ENCODE measurements at places on chromosomes 16 and 17. TPM values are rescaled to one million over a fixed set of nuclear protein-coding genes. Genes with fewer than 3 reads are reported as not detected.
A peak's percentile ranks its signal among the peaks of the same experiment; 100 is the strongest.

The TP53TG3C gene
- total RNA-seq = not detected

The ODAD4 gene
- 0.61 TPM for total RNA-seq

The MYH13 gene
- total RNA-seq = under 0.01 TPM

The ATF7IP2 gene
- 40.0 TPM for total RNA-seq

The DNAI2 gene
- total RNA-seq = 0.38 TPM

GRCh38 chr17:9023392-9024218 lies 2.3 kb downstream of the NTN1 start:
- no peak for DNase-seq

- peak; percentile 17 for DNase-seq
These were observed 32.1 kb upstream of the JPT2 start for GRCh38 chr16:1645914-1646525.

DNA sequence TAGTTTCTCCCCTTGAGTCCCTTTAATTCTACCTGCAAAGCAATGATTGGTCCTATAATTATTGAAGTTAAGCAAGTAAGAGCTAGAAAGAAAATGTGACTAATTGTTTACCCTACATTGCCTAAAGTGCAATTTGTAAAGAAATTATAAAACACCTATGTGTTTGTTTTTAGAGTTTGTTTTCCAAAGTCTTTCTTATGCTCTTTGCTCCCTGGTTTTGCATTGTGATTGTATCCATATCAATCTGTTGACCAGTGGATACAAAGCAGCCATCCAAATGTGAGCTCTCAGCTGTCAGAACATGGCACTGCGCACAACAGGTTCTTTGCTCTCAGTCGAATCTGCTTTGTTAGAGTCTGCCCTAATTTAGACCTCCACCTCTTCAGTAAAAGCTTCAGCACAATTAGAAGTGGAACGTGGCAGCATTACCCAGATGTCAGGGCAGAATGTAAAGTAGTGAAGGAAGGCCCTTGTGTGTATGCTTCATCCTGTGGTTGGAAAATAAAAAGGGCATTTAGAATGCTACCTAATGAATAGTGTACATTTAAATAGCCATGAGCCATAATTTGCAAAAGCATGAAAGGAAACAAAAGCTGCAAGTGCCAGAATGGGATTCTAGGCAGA lies 70.5 kb downstream of the AATF start:
- DNase-seq = no peak

DNA sequence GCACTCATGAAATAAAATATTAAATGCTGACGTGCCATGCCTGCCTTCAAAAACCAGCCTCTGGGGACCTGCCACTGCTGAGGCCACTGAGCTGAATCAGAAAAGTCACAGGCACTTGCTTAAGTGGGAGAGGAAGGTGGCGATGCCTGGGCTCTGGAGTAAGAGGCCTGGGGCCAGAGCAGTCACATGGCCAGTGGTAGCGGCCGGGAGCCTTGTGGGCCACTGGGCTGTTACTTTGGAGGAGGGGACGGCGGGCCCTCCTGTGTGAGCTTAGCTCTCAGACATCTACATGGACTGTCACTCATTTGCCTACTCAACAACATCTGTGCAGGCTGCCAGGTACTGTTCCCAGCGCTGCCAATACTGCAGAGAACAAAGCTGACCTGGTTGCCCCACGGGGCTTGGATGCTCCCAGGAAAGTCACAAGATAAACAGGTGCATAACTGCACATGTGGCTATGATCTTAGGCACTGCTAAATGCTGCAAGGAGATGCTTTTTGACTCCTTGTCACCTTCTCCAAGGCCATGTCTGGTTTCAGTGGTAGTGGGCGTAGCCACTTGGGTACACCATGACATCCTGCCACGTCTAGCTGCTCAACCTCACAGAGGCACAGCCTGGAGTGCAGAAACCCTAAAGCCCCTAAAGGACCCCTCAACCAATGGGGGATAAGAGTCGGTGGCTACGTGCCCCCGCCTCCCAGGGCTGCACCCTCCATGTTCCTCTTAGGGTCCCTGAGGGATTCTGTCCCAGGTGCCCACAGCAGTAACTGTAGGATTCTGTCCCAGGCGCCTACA lies 11.6 kb downstream of the COTL1 start:
- no peak for DNase-seq

GRCh38 chr17:50818921-50819657 lies 16.3 kb upstream of the WFIKKN2 start:
- no peak for DNase-seq

- DNase-seq = no peak
These were observed 122.0 kb upstream of the AXIN2 start for GRCh38 chr17:65683428-65683827.

GRCh38 chr16:59690216-59690615 lies 956.1 kb upstream of the GOT2 start:
- DNase-seq = no peak

- no peak for DNase-seq
These were observed 5.4 kb upstream of the KLHL11 start for GRCh38 chr17:41870627-41871026.

DNA sequence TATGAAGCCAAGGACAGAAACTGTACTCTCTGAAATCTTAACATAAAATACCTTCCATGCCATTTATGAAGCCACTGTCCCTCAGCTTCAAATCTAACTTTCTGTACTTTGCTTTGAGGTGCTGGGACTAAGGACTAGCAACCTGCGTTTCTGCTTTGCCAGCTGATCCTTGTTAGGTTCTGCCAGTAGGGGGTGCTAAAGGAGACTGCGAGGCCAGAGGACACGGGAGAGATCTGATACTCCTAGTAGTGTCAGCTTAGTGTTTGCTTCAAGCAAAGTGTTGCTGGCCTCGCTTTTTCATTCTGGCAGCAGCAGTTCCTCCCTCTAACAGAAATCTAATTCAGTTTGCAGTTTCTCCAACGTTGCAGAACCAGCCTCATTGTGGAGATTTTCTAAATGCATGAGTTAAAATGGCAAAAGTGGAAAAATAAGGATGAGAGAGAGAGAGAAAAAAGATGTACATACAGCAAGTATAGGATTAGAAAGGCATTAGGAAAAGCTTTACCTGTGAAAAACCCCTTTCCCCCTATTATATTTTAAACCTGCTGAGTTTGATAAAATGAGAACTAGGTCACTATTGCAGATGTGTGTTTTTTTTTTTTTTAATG lies 297.5 kb downstream of the CA10 start:
- DNase-seq = peak; percentile 18

DNA sequence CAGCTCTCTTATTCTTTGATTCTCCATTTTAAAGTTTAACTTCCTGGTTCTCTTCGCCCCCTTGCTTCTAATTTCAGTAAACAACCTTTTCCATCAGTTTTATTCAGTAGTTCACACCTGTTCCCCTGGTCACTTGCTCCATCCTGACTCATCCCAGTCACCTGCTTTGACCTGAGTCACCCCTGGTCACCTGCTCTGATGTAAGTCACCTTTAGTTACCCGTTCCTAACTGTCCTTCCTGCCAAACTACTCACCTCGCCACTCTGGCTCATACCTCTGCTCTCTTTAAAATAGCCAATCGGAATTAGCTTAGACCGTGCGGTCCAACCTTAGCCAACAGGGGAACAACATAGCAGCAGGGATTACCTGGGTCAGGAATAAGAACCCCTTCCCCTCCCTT lies 4.7 kb upstream of the NLRC5 start:
- DNase-seq = no peak

DNA sequence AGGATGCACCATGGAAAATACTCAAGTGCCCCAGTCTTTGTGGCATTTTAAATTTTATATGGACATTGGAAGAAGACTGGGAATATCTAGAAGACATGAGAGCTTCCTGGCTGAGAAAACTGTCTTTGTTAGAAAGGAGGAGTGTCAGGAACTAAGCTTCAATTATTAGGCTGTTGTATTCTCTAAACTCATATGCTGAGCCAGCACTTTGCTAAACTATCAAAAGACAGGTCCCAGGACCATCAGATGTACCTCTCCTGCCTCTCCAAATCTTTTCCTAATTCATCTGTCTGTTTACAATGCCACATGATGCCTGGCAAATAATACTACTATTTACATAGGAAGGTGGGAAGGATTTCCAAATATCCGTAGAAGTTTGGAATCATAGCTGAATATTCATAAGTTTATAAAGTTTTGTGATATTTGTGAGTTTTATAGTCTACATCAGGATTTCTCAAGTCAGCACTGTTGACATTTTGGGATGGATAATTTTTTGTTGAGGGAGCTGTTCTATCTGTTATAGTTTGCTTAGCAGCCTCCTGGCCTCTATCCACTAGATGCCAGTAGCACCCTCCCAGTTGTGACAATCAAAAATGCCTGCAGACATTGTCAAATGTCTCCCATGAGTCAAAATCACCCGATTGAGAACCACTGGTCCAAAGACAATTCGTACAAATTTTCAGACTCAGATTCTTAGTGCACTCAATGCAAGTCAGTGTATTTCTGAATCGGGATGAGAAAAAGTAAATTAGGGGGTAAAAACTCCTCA lies 61.2 kb upstream of the NETO2 start:
- no peak for DNase-seq

DNA sequence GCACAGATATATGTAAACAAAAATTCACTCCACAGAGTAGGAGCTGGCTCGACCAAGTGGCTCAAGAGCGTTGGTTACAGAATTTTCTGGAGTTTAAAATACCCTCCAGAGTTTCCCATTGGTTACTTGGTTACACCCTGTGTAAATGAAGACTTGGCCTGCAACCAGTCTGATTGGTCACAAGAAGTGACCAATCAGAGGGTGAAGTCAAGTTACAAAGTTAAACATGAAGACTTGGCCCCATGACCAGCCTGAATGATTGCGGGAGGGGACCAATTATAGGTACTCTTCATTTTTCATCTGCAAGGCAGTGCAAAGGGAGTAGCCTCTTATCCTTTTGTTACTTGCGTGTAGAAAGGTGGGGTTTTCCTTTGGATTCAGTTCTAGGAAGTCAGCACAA lies 121.3 kb upstream of the SALL1 start:
- DNase-seq = no peak

DNA sequence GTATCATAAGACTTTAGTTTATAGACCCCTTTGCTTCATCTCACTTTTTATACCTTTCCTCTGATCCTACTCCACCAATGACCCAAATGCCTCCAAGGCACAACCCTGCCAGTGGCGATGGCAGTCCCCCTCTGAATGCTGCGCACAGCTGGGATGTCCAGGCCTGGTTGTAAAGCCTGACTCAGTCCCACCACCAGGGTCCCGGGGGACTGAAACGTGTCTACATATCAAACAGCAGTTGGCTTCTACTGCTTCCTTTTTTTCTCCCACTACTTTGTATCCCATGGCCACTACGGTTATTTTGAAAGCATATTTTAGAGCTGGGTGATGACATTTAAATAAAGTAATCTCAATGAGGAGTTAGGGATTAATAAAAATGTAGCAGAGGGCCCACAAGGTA lies 329.8 kb upstream of the PSMD7 start:
- no peak for DNase-seq

GRCh38 chr17:16938031-16938430 lies 33.9 kb downstream of the TNFRSF13B start:
- no peak for DNase-seq

DNA sequence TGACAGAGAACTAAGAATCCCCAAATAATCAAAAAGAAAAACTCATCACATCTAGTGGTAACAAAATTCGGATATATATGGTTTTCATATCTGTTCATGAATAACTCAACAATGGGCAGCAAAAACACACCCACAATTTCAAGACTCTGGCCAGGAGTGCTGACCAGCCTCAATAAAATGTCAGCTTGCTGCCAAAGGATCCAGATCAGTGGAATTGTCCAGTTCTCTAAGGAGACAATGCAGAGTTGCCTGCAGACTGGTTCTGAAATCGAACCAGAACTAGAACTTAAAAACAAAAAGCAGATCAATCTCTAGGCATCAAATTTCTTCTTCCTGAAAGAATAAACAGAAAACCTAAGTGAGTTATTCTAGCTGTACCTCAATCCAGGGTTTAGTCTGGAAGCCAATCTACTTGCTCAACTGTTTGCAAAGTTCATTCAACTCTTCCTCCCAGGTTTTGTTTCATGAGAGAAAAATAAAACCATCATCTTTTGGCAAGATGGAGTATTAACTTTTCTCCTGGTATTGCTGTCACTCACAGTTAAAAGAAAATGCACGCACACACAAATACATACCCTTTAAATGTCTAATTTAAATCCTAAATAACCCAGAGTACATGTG lies 61.0 kb downstream of the CFDP1 start:
- no peak for DNase-seq

DNA sequence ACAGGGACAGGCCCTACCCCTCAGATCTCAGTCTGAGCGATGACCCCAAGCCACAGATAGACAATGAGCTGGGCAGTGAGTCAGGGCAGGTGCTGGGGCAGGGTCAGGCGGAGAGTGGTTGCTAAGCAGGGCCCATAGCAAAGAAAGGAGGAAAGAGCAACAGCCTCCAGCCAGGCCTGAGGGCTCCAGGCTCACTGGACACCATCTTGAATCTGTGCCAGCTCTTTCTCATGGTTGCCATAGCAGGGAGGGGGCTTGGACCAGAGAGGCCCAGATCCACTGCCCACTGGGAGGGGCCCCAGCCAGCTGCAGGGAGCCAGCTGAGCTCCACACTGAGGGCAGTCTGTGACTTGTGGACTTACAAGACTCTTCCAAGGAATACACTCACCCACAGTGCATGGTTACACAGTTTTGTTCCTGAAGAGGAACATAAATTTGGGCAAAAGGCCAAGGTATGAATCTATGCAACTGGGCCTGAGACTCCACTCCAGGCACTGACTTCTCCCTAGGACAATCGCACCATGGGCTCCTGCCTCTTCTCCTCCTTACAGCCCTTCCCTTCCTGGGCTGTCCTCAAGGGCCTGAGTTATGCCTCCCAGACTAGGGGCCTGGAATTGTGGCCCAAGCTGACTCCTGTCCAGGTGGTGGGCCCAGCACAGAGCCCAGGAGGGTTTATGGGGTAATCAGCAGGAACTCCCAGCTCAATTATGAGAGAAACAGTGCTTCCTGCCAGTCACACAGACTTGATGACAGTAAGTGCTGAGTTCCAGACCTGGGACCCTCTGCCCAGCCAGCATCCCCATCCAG lies 59.9 kb downstream of the BEAN1 start:
- no peak for DNase-seq

DNA sequence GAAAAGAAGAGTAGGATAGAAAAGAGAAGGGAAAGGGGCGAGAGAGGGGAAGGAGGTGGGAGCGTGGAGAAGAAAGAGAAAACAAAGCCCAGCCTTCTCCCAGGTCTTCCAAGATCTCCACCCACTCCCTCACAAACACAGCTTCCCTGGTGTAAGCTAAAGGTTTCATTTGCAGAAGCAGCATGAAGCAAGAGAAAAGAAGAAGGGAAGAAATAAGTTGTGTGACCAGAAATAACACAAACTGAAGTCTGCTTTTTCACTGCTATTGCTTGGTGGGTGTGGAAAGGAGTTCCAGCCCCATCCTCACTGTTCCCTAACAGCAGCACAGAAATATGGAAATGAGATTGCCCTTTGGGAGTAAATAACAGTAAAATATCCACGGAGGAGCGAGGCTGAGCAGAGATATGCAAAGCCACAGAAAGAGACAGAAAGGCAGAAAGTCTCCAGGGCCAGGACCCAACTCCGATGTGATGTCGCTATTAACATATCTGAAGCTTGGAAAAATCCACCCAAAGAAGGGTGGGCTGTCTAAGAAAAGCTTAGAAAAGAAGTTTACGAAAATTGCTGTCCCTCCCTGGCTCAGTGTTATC lies 10.3 kb upstream of the GAS7 start:
- DNase-seq = no peak
